Lung (tissue), 17 donors: ENCODE measurements at places on chromosomes 5 and 9. TPM values are rescaled to one million over a fixed set of nuclear protein-coding genes. Genes with fewer than 3 reads are reported as not detected.

Gene UGT3A1
- total RNA-seq: not detected

Gene IL4
- not detected for total RNA-seq

Gene NPR3
- 13.7 TPM for total RNA-seq

Gene BARHL1
- not detected for total RNA-seq

Gene CFAP157
- 14.6 TPM for total RNA-seq

Gene PCDHGB4
- 6.9 TPM for total RNA-seq

Gene HAPLN1
- 1.5 TPM for total RNA-seq

Gene FOXD4L6
- total RNA-seq: 0.31 TPM

Gene ANKRD31
- 0.25 TPM for total RNA-seq

Gene QRFP
- total RNA-seq: not detected

Gene ENHO
- 0.55 TPM for total RNA-seq

Gene PHF24
- 1.0 TPM for total RNA-seq

- DNase-seq: no peak
These were observed 1093.3 kb upstream of the CDH6 start for GRCh38 chr5:30100148-30100713.

DNA sequence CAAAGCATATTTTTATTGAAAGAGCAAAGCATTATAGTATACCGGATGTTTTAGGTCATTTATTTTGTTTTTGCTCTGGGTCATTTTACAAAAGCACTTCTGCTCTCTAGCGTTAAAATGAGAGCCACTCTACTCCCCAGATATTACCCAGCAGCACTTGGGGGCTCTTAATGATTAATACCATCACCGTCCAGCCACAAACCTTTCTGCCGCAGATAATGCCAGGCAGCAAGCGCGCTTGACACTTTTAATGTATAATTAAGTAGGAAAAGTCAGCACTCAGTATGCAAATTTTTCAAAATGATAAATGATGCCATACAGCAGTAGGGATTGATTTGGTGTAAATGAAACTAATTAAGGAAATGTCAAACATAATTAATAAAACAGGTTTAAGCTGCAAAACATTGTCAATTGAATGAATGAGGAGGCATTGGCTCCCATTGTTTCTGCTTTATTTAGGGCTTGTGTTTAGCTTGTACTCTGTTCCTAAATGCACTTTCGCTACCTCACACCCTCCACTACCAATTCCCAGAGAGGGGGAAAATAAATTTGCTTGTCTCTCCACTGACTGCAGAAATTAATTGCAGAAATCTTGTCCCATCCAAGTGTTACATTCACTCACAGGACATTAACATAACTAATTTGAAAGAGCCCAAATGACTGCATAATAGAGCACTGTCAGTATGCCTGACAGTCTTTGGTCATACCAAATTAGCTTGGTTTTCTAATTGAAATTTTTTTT is 358.8 kb upstream of the ARRDC3 start:
- DNase-seq: no peak

DNA sequence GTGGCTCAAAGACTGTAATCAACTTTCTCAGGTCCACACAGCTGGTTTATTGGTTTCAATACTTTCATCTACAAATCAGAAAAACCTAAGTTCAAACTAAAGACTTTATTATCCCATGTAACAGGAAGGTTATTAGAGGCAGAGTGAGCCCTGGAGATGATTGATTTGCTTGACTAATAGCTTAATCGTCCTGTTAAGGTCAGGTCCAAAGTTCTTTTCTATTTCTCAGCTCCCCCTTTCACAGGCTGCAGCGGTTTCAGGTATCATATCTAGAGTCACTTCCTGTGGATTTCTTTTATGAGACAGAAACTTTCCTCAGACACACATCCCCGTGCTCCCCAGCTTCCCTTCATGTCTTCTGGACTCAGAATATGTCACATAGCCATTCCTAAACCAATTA is 166.4 kb downstream of the PRELID2 start:
- no peak for DNase-seq

GRCh38 chr5:149357370-149358293 is at the start of gene PCYOX1L:
Gene PCYOX1L (plus strand): TSS chr5:149358046. CDS start chr5:149358069, 23 bp downstream.
- DNase-seq: peak; percentile 97

GRCh38 chr9:127856094-127856728 is 1.8 kb upstream of the ENG start:
- no peak for DNase-seq

DNA sequence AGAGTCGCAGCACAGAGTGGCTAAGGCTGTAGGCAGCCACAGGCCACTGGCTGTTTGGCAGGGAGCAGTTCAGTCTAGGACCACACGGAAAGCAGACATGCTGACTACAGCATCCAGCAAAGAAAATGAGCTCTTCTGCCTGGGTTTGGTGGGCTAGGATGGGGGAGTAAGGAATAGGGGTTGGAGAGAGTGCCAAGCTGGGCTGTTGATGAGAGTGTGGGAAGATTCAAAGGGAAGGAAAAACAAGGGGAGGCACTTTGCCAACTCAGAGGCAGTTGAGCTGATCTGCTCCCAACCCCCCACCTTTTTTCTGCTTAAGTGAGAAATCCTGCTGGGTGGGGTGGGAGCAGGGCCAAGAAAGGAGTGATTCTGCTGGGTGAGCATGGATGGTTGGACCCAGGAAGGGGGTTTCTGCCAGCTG is 35.9 kb downstream of the SVEP1 start:
- DNase-seq: peak; percentile 97

DNA sequence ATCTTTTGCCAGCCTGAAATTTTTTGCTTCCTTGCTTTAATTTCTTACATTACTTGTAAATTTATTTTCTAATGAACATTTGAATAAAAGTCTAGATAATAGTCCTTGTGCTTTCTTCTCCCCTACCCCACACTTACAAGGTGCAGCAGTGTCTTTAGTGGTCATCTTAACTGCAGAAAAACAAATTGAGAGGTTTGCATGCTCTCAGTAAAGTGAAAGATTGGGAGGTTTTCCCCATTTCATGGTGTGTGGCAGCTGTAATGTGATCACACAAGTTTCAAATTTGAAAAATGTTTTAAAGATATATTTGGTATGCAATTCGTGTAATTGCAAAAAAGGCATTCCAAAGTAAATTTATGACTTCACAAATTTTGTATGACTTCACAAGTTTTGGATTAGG is 14.7 kb downstream of the APC start:
- DNase-seq: no peak

- no peak for DNase-seq
These were observed 50.4 kb upstream of the MVB12B start for GRCh38 chr9:126276056-126276728.

- DNase-seq: no peak
These were observed 1902.2 kb upstream of the C9orf72 start for GRCh38 chr9:29475471-29475870.

GRCh38 chr9:26399556-26399955 is 493.0 kb downstream of the CAAP1 start:
- DNase-seq: peak; percentile 3

- DNase-seq: no peak
These were observed 30.2 kb downstream of the FOXI1 start for GRCh38 chr5:170135796-170136490.

DNA sequence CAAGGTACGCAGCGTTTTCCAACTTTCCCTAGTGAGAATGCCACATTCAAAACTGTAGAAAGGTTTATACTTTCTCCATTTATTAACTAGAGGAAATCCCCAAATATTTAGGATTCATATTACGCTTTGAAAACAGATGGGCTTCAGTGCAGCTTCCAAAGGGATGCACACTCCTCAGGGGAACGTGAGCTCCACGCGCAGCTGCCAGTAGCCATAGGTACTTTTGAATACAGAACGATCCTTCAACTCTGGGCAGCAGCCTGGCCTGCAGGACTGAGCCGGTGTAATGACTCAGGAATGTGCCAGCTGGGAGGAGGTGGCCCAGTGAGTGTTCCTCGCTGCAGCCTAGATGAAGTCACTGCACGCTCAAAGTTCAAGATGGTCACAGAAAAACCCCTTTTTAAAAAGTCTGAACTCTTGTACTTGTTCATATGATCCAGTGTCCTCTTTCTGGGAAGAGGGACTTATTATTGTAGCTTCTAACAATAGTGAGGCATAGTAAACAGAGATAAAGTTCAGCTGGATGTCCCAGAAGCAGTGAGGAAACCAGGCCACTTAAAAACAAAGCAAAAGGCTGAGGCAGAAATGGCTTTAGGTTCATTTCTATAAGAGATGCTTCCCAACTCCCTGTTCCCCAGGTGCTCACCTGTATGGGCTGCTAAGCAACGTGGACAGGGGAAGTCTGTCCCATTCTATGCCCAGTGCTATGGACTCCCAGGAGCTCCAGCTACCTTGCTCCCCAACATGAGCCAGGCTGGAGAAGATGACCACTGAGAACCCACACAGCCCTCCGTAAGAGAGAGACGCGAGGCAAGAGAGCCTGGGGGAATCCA is 130.0 kb downstream of the LHFPL2 start:
- DNase-seq: peak; percentile 65

- DNase-seq: no peak
These were observed 2.7 kb downstream of the PTGES start for GRCh38 chr9:129750013-129750638.

DNA sequence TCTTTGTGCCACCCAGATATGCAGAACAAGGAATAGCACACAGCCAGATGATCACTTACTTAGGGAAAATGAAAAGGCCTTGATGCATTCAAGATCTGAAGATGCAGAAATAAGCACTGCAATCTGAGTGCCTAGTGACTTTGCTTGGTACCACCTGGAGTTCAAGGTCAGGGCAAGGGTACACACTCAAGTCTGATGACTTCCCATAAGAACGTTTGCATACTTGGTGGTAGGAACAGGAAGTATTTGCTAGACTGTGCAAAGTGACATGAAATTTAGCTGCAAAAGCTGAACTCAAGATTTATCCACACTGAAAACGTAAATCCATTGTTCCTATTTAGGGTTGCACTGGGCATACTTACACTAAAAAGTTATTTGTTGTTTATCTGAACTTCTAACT is 177.1 kb downstream of the PIK3R1 start:
- no peak for DNase-seq

- no peak for DNase-seq
These were observed 104.2 kb downstream of the RAPGEF6 start for GRCh38 chr5:131530706-131531331.

DNA sequence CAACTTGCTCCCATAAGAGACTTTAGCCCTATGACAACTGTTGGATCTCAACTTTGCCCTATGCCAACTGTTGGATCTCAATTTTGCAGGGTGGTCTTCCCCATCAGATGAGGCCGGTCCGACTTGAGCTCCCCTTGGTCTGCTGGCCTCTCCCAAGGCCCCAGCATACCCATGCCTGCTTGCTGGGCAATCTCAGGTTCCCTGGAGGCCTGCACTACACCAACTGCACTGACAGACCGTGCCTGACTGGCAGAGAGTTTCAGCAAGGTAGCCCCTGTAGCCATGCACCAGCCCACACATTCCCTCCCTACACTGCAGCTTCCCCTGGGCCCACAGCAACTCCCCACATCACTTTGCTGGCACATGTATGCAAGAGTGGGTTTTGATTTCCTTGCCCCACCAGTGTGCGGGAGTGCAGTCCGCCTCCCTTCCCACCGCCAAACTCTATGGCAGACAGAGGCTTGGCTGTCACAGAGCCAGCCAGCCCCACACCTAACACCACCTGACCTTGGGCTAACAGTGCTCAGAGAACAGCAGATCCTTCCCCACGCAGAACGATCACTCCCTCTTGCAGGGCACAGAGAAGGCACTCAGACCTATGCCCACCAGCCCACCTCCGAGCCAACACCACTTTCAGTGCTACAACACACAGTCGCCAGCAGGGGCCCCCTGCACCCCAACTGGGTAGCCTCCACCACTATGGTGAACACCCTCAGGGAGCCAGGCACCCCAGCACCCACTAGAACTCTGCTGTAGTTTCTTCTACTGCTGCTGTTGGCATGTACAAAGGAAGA is 279.9 kb upstream of the COX7C start:
- no peak for DNase-seq

DNA sequence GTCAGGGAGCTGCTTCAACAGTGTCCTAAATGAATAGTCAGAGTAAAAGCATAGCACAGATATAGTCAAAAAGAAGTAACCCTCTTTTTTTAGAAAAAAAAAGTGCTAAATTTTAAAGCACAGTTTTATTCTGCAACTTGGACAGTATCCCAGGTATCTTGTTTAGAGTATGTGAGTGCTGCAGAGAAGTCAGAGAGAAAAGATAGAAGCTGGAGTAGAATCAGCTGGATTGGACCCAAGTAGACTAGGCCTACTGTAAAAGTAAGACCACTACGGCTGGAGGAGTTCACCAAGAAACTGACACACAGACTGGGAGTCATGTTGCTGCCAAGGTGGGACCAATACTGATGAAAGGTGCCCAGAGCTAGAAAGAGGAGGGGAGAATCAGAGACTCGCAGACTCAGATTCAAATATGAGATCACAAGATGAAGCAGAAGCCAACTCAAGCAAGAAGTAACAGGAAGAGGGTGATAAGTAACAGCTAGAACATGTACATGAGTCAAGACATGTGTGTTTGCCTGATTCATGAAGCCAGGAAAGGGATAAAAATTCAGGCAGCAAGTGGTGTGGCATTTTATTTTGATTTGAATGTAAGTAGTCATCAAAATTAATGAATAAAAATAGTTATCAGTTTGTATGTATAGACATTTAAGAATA is 25.6 kb upstream of the TUSC1 start:
- DNase-seq: peak; percentile 64

GRCh38 chr5:154351141-154351540 is 94.7 kb upstream of the SAP30L start:
- no peak for DNase-seq

DNA sequence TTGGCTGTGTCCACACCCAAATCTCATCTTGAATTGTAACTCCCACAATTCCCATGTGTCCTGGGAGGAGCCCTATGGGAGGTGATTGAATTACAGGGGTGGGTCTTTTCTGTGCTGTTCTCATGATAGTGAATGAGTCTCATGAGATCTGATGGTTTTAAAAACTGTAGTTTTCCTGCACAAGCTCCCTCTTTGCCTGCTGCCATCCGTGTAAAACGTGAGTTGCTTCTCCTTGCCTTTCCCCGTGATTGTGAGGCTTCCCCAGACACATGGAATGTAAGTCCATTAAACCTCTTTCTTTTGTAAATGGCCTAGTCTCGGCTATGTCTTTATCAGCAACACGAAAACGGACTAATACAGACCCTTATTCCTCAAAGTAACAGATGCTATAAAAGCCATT is 94.1 kb downstream of the DOCK2 start:
- DNase-seq: no peak

- DNase-seq: no peak
These were observed 466.7 kb downstream of the NFIB start for GRCh38 chr9:13847270-13847669.
